Spleen (tissue), 13 donors: ENCODE measurements at places on chromosomes 7 and 10. TPM values are rescaled to one million over a fixed set of nuclear protein-coding genes. Genes with fewer than 3 reads are reported as not detected.

- no peaks in the 10 kb centered on the region for H3K36me3 ChIP-seq
- no peaks in the 10 kb centered on the region for H3K4me1 ChIP-seq
- no peak overlapping the region for H3K4me3 ChIP-seq
These were observed 46.5 kb downstream of the AMPH start for GRCh38 chr7:38584443-38585210.

DNA sequence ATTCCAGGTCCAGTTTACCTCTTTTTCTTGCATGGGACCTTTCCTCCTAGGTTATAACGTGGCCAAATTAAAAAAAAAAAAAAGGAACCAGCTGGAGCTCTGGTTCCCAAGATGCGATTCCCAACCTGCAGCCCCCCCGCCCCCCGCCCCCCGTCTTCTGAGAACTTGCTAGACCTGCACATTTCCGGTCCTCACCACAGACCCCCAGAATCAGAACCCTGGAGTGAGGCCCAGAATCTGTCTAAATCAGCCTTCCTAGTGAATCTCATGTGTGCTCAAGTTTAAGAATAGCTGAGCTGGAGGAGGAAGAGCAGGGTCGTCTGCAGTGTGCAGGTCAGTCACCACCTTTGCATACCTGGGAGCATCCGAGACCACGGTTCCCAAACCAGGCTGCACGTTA, 144.2 kb downstream of the KLF6 start:
- no peaks in the 10 kb centered on the region for H3K36me3 ChIP-seq
- no peaks in the 10 kb centered on the region for H3K4me1 ChIP-seq
- H3K4me3 ChIP-seq: no peak overlapping the region
- DNase-seq: no peak
- no peak overlapping the region for H3K27ac ChIP-seq

GRCh38 chr7:151695951-151696541, 176.4 kb upstream of the RHEB start:
- H3K4me3 ChIP-seq: no peak overlapping the region
- H3K4me1 ChIP-seq: peaks cover 15% of the 10 kb centered on the region
- H3K36me3 ChIP-seq: no peaks in the 10 kb centered on the region
- DNase-seq: no peak

DNA sequence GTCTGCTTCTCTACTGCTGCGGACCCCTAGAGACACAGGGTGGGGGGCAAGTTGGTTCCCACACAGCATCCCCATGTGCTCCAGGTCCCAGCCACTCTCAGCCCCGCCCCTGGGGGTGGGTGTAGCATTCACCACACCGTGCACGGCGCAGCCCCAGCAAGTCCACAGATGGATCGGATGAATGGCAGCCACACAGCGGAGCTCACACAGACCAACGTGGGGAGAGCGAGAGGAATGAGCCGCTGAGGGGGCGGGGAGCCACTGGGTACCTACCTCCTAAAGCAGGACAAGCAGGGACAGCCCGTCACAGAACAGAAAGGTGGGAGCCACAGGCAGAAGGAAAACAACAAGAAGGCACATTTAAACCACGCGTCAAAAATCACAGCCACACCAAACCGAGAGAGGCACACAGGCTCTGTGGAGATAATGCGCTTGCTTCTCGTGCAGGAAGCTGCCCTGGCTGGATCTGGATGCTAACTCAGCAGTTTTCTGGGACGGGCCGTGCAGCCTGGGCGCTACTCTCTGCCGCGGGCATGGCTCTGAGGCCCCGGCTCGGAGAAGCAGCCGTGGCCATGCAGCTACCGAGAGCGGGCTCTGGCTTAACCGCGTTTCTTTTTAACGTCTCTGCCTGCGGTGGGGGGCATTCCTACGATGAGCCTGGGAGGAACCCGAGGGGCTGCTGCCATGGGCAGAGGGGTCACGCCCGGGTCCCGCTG, 102.5 kb downstream of the CYTH3 start:
- DNase-seq: no peak
- no peak overlapping the region for H3K4me3 ChIP-seq
- no peak overlapping the region for H3K27ac ChIP-seq
- no peaks in the 10 kb centered on the region for H3K36me3 ChIP-seq
- H3K4me1 ChIP-seq: peaks cover 15% of the 10 kb centered on the region
- no peaks in the 10 kb centered on the region for H3K27me3 ChIP-seq

DNA sequence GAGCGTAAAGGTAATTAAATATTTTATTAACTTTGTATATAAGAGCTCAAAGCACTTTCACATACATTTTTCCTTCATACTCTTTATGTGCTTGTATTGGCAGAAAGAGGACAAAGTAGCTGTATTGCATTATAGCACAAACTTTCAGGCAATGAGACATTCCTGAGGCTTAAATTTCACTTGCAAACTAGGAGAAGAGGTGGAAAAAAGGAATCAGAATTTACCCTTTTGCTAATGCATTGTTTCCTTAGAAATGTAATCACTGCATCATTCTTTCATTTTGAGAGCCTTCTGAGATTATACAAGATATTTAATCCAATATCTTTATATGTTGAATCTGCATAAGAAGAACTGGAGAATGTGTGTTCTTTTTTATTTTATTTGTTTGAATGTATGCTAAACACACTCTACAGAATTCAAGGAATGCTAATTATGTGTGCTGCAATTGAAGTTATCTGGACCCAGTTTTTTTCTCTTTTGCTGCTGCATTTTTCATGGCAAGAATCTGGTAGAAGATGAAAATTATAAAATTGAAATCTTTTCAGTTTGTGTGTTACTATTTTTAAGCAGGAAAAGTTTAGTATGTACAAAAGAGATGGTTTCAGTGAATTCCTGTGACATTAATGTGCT, 185.1 kb downstream of the NXPH1 start:
- no peak overlapping the region for H3K27ac ChIP-seq
- H3K4me3 ChIP-seq: no peak overlapping the region
- DNase-seq: no peak
- H3K4me1 ChIP-seq: no peaks in the 10 kb centered on the region
- H3K36me3 ChIP-seq: no peaks in the 10 kb centered on the region
- no peaks in the 10 kb centered on the region for H3K27me3 ChIP-seq

Gene SPACDR
- not detected for total RNA-seq

Gene CYP2C18
- total RNA-seq: not detected

Gene SPDYE5
- not detected for total RNA-seq
